Tongue (tissue), 3 donors: ENCODE measurements at places on chromosomes 4 and X. TPM values are rescaled to one million over a fixed set of nuclear protein-coding genes. Genes with fewer than 3 reads are reported as not detected.

The RHOXF1 gene
- total RNA-seq = not detected

The TCEANC gene
- 6.5 TPM for total RNA-seq

DNA sequence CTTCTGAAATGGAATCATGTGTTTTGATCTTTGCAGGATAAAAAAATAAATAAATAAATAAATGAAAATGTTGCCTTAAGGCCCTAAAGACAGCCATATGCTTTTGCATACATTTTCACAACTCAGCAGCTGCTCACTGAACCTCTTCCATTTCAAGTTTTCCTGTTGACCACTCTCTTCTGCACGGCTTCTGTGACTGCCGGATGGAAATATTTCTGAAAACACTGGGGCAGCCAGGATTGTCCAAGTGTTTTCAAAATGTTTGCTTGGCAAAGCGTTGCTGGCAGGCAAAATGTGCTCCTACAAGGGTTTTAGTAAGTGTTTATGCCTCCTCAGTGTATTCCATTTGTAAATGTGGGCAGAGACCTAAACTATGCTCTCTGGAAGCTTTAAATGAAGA is 208.1 kb upstream of the IL1RAPL1 start:
- DNase-seq = no peak

DNA sequence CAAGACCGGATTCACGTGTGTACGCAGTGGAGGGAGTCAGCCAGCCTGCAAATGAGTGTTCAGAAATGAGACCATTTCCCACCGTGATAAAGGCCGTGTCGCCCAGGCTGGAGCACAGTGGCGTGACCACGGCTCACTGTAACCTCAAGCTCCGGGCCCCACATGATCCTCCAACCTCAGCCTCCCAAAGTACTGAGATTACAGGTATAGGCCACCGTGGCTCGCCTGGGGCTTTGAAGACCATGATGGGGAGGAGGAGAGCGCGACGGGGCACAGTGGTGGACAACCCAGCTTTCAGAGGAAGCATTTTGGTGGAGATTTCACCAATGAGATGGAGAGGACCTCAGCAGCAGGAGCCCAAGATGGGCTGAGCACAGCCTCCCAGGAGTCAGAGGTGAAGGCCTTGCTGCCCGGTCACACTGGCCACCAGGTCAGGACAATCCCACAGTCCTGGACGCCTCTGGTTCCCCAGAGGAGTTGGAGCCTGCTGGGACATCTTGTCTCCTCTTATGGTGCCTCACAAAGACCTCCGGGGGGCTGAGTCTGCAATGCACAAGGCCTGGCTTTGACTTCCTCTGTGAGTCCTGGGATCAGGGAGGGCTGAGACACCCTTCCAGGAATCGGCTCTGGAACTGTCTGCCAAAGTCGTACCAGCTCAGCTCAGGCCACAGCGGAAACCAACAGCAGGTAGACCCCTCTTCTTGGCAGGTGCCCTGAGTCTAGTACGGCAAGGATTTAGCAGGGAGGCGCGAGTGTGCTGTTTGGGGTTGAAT is 22.4 kb upstream of the MXD4 start:
- DNase-seq = no peak
